ENCODE measurements at places on chromosomes 13 and 19.

- DNase-seq, result no peak
These were observed 34.4 kb downstream of the RAP2A start for GRCh38 chr13:97468331-97468730.

- DNase-seq, result no peak
These were observed 142.5 kb downstream of the SLC7A1 start for GRCh38 chr13:29452773-29453616.

GRCh38 chr19:1412995-1413800, 5.8 kb downstream of the DAZAP1 start:
- no peak for DNase-seq

DNA sequence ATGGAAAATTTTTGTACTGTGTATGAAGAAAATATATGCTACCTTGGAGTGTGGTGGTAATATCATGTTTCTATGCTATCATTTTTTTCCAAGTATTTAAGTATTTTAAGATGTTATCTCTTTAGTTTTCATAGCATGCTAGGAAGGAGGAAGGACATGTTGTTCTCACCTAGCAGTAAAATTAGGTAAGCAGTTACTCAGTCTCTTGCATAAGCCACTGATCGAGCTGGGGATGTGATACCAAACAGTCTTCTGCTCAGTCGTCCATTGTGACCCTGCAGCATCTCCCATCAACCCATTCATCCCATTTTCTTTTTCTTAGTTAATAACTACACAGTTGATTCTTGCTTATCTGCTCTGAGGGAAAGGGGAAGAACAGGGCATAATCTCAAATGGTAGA, 130.6 kb downstream of the KLF5 start:
- DNase-seq, result no peak

- DNase-seq, result no peak
These were observed 30.6 kb upstream of the SOHLH2 start for GRCh38 chr13:36244990-36245389.

DNA sequence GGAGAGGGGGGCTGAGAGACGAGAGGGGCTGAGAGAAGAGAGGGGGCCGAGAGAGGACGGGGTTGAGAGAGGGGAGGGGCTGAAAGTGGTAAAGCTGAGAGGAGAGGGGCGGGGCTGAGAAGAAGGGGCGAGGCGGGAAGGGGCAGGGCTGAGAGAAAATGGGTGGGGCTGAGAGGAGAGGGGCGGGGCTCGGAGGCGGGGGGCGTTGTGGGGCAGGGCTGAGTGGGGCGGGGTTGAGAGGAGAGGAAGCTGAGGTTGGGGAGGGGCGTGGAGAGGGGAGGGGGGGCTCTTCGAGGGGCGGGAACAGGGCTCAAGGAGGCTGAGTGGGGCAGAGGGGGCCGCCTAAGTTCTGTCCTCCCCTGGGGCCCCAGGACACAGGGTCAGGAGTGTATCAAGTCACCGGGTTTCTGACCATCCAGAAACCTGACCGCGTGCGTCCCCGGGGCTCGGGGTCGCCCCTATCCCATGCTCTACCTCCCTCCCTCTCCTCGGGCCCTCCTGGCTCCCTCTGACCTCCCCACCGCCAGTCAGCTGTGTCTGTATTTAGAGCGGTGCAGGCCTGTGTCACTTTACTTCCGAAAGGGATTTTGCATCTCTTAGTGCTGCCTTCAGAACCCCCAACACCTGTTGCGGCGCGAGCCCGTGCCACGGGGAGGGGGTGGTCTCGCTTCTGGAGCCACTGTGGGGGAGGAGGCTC, 38.6 kb upstream of the SEMA6B start:
- DNase-seq, result peak; percentile 77

GRCh38 chr19:38734176-38734425, 10.2 kb downstream of the CAPN12 start:
- DNase-seq, result no peak

DNA sequence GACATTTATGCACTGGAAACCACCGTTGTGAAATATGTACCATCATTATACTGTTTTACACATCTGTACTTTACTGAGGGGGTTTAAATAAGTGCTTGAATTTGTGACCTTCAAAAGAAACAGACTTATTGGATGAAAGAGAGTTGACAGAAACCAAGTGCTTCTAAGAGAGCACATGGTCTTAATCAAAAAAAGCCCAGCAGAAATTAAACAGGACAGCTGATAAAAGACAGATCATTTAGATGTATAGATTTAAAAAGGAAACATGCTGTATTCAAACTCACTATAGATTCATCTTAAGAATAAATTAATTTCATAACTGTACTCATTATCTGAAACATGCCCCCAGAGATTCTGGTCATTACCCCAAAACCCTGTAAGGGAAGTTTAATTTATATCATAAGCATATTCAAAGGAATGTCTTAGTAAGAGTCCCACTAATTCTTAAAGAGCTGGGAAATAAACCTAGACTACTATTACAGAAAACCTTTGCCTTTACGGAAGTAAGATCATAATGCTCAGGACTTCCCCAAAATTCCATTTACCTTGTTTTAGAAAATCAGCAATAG, 421.8 kb downstream of the DCT start:
- no peak for DNase-seq

DNA sequence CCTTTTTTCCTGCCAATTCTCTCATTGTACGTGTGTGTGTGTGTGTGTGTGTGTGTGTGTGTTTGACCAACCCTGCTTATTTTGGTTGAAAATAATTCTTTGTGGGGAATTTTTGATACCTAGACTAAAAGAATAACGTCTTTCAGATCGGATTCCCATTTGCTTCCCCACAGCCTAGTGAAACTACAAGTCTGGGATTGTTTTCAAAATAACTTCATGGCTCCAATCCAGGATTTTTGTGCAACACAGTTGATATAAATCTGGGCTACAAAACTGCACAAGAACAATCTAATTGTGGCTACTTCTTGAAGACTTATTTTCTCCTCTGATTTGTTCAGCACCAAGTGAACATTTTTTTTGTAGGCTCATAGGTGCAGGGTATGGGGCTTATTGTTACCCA, 332.8 kb upstream of the MIR17HG start:
- DNase-seq, result no peak

GRCh38 chr13:53020764-53021335, 7.8 kb upstream of the OLFM4 start:
- no peak for DNase-seq

DNA sequence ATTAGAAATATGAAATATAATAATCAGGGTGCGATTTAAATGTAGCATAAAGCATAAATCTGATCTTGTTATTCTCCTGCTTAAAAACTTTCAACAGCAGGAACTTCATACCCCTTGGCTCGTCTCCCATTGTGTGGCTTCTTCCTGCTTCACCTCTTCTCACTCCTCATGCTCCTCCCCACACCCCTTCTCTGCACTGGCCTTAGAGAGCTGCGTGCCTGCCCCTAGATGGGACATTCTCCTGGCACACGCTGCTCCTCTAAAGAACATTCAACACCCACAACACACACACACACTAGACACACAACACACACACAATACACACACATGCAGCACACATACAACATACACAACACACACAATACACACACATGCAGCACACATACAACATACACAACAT, 104.6 kb upstream of the RAP2A start:
- no peak for DNase-seq

GRCh38 chr13:93174260-93174659, 52.3 kb upstream of the GPC6 start:
- DNase-seq, result no peak

- DNase-seq, result no peak
These were observed at the start of gene STAP2 for GRCh38 chr19:4338441-4339355. STAP2 (minus strand) TSS chr19:4338827; CDS start chr19:4338753, 74 bp downstream.

GRCh38 chr13:71866335-71867130, 471 bp downstream of the DACH1 start:
- no peak for DNase-seq

DNA sequence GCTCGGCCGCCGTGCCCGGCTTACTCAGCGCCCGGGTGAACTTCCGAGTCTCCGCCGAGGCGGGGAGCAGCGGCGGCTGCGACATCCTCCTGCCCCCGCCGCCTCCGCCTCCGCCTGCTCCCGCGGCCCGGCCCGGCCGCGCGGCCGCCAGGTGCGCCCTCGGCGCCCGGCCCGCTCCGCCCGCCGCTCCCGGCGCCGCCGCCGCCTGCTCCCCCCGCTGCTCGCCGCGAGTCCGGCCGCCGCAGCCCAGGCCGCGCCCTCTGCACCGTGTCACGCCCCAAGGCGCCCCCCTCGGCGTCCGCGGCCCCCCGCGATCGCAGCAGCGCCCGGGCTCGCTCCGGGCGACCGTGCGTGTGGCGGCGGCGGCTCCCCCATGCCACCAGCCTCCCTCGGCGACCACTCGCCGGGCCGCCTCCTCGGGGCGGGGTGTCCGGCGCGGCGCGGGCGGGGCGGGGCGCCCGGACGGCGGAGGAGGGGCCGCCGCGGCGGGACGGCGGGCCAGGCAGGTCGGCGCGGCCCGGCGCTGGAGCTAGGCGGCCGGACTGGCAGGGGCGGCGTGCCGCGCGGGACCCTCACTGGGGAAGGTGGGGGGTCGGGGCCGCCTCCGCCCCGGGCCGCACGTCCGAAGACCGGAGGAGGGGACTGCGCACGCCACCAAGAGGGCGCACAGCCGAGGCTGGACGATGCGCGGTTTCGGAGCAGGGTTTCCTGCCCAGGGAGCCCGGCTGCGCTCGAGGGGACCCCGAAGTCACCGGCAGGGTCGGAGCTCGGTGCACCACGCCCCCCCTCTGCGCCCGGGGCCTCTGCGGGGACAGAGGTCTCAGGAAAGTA, 108.6 kb upstream of the DOCK9 start:
- peak; percentile 69 for DNase-seq

DNA sequence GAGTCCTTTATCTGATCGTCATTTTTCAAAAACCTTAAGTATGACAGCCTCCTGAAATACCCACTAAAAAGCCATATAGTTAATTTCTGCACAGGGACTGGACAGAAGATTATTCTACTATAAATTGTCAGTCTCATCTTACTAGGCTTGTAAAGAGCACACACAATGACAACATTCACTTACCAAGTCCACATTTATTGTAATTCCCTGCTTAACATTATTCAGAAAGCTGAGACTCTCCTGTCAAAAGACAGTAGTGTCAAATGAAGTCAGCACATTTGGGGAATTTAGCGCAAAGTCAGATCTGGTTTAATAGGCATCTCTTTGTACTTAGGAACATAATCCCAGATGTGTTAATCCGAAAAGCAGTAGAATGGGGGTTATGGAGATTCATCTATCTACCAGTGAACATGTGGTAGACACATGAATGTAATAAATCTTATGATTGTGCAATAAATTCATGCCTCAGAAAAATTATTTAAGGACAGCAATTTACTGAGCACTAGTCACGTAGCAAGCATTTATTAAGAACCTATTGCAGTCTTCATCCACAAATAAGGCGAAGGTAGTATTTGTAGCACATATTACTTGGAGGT, 224.6 kb upstream of the GPC6 start:
- DNase-seq, result no peak

DNA sequence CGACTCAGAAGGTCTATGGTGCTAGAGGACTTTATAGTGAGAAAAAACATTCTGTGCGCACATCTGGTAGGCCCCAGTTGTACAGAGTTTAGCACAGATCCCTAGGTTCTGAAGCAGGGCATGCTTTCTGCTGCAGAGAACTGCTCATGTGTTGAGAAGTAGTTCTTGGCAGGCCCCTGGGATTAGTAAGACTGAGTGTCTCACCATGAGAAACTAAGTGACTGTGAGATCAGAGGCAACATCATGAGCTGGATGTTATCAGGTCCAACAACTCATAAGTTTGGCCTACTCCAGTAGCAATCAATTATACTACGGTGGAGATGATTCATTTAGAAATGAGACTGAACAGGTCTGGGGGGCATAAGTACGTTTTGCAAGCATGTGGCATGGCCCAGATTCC, 507.4 kb upstream of the KLF12 start:
- DNase-seq, result no peak
